ENCODE measurements at places on chromosomes 7 and 10.

DNA sequence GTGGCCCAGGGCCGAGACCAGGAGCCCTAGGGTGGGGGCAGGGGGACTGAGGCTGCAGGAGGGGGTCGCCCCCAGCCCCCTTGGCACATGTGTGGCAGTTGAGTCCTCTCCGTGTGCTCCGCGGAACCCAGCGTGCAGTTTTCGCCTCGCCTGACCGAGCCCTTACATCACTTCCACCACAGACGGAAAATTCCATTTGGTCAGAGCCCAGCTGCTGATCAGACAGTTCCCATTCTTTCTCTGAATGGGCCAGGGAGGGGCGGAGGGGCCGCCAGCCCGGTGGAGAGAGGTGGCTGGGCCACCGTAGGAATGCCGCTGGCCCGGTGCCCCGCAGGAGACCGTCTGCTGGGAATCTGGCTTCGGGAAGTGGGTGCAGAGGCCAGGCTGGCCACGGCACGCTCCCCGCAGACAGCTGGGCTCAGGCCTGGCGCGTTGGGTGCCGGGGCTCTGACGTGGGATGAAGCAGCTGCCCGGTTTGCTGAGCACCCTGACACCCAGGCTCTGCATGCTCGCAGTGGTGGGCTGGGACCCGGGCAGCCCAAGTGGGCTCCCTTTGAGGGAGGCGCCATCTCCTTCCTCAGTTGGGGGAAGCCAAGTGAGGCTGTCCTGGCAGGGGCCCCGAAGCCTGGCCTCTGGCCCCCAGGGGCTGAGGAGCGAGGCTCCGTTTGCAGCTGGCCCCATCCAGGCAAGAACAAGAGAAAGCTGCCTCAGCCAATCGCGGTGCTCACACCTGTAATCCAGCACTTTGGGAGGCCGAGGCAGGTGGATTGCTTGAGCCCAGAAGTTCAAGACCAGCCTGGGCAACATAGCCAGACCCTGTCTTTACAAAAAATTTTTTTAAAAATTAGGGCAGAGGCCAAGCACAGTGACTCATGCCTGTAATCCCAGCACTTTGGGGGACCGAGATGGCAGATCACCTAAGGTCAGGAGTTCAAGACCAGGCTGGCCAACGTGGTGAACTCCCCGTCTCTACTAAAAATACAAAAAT, 9.9 kb downstream of the TTYH3 start:
- DNase-seq = no peak

- no peak for DNase-seq
These were observed 5.1 kb upstream of the LRRC4 start for GRCh38 chr7:128036226-128036940.

GRCh38 chr10:33265621-33266020, 68.8 kb downstream of the NRP1 start:
- peak; percentile 47 for DNase-seq

DNA sequence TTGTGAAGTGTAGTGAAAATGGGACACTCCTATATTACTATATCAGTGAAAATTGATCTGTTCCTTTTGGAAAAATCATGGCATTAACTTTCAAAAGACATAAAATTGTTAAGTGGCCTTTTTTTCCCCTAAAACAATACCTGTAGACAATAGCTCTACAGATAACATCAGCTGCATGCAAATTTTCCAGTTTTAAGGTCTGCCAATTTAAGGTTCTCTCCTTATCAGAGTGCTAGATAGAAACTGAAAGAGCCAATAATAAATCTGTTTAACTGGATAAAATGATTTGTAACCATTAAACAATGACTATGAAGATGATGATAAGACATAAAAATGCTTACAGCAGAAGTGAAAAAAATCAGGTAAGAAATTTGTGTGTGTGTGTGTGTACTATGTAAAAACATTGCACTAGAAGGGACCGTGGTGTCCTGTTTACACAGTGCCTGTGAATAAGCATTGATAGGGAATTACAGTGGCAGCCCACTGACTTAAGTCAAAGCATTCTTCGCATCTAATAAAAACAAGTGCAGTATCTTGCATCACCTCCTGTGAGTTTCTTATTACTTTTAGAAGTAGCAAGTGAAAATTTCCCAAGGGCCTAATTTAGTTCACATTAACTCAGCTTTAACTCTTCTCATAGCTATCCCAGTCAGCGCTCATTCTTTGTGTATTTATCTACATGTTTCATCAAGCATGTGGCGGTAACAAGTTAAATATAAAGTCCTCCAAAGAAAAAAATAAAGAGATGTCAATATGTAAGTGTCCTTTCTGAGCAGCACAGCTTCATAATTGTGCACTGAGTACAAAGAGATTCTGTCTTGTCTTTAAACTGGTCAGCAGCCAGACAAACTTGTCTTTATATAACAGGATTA, 261.9 kb downstream of the ARL4A start:
- no peak for DNase-seq

Data from stimulated activated CD4-positive, alpha-beta T cell treated with anti-CD3 and anti-CD28 coated beads, Interleukin-12 subunit alpha, Interleukin-12 subunit beta, amount 100 ng/mL, for 4 hours (primary cell).